ENCODE measurements at places on chromosomes 11 and 22.

GRCh38 chr11:3220521-3221407 lies 2.2 kb upstream of the MRGPRG start:
- no peak for DNase-seq

DNA sequence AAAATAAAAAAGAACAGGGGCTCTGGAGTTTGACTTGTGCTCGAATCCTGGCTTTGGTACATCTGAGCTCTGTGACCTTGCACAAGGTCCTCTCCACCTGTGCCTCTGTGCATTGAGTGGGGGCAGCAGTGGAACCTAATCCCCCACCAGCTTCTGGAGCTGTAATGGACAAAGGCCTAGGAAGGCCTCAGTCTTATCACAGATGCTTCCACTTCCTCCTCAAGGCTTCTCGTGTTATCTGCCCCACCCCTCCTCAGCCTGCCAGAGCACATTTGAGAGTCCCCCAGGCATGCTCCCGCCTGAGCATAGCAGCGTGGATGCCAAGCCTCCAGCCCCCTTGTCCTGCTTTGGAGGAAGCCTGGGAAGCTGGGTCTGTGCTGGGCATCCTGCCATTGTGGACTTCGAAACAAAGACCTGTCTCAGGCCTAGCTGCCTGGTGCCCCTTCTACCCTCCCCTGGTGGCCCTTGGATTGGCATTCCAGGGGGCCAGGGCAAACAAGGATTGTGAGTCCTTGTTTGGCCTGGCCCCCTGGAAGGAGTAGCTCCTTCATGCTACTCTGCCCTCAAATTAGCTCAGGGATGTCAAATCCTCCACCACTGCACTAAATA lies 15.0 kb downstream of the SLC35E4 start:
- DNase-seq = no peak

DNA sequence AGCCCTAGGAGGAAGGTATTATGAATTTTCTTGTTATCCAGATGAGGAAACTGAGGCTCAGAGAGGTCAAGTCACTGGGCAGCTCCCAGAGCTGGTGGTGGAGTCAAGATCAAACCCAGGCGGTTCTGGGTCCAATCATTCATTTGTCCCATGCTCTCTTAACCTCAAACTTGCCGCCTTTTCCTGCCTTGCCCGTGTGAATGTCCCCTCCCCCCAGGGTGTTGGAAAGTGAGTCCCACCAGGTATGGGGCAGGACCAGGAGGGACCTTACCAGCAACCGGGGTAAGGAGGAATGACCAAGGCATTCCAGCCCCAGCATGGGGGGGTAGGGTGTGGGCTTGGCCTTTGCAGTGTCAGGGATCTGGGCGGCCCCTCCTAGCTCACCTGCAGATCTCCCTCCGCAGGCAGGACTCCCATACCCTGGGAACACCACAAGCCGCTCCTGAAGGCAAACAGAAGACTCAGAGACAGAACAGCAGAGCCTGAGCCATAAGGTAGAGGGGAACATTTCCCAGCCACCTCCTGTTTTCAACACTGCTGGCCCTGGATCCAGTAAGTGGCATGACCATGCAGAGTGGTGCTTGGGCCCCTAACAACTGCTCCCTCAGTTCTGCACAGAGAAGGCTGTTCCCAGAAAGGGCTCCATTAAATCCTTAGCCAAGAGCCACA lies 41.2 kb upstream of the SYT7 start:
- no peak for DNase-seq

DNA sequence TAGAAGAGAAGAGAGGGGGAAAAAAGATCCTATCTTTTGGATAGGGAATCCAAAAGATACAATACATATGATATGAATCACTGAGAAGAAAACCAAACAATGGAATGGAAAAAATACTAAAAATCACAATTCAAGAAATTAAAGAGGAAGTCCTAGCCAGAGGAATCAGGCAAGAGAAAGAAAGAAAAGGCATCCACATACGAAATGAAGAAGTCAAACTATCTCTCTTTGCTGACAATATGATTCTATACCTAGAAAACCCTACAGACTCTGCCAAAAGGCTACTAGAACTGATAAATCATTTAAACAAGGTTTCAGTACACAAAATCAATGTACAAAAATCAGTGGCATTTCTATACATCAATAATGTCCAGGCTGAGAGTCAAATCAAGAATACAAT lies 91.4 kb downstream of the EFCAB6 start:
- no peak for DNase-seq

GRCh38 chr22:43126501-43127165 lies 16.1 kb downstream of the BIK start:
- DNase-seq = no peak

GRCh38 chr11:116231543-116231942 lies 541.2 kb downstream of the BUD13 start:
- DNase-seq = no peak

- DNase-seq = no peak
Measured at GRCh38 chr11:8096575-8096974, 15.6 kb downstream of the TUB start.

DNA sequence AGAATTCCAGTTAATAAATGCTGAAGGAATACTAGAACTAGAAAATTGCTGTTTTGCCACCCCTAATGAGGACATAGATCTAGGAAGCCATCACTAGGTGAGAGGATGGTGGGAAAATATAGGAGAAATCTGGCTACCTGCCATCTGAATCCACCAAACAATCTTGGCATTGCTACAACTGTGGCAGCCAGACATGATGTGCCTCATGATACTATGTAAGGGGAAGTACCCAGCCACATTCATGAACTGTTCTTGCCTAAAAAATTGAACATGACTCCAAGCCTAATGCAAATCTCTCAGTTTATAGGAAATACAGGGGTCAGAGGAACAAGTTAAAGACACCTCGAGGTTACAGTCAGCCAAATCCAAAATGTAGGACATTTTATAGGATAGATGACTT lies 72.8 kb downstream of the SFI1 start:
- DNase-seq = no peak

- DNase-seq = no peak
Measured at GRCh38 chr22:24183321-24184031, 2.2 kb downstream of the SUSD2 start.

GRCh38 chr11:7253800-7254199 lies 2.1 kb downstream of the SYT9 start:
- DNase-seq = no peak

DNA sequence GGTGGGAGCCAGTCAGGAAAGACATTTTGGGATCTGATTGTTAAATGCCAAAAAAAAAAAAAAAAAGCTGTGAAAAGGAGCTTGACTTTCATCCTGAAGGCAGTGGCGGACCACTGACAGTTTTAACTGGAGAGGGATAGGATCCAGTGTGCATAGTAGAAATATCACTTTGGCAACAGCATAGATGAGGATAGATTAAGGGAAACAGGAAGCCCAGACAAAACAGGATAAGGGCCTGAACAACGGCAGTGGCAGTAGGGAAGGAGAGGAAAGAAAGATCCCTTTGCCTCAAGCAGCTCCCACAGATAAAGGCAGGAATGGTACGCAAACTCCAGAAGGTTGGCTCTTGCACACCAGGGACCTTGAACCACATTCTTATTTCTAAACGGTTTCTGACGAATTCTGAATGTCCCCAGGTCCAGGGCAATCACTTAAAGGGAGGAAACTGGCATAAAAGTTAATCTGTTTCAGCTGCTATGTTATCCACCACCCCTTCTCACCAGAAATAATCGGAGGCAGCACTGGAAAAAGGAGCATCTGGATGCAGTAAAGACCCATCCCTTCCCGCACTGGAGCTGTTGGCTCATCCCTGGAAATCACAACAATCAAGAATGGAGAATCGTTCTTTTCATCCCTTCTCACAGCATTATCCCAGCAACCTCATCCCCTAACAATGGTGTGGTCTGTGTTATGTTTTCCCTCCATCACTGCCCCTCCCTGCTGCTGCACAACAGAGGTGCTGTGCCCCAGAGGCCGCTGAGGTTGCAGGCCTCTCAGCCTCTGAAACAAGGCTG lies 99.1 kb downstream of the GAB2 start:
- no peak for DNase-seq

DNA sequence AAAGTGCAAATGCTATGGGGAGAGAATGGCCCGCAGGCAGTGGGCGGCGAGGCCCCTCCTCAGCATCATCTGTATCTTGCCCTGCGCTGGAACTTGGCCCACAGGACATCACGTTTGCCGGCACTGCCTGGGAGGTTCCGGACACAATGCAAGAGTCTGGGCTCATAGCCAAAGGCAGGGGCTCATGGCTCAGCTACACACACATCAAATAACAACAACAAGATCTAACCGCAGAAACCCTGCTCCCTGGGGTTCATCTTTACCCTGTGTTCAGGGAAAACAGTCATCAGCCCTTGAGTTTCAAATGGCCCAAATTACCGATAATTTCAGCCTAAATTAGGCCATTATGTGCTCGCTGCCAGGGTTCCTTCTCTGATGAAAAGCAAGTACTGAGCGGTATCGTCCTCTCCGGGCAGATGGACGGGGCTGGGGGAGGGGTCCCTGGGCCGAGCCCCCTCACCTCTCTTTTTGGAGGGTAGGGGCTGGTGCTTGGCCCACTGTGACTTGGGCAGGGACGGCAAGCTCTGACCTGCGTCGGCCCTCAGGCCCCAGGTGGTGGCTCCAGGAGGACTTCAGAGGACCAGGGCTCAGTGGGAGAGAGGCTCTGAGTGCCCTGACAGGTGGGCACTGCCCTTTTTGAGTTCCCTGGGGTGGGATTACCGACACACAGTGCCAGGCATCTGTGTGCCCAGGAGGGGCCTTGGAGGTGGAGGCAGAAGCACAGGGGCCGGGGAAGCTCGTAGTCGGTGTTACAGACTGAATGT lies 25.0 kb upstream of the GAL start:
- DNase-seq = no peak

GRCh38 chr11:69307421-69307820 lies 13.5 kb downstream of the MYEOV start:
- DNase-seq = no peak

- DNase-seq = no peak
Measured at GRCh38 chr11:64764753-64765152, 5.0 kb upstream of the PYGM start.

- no peak for DNase-seq
Measured at GRCh38 chr11:76166314-76166713, 40.0 kb downstream of the WNT11 start.

- no peak for DNase-seq
Measured at GRCh38 chr11:45662665-45663485, 2.5 kb downstream of the CHST1 start.

- DNase-seq = no peak
Measured at GRCh38 chr11:113193946-113194345, 120.4 kb upstream of the TTC12 start.

GRCh38 chr11:118666371-118666770 lies 13.1 kb downstream of the TREH start:
- no peak for DNase-seq

- DNase-seq = no peak
Measured at GRCh38 chr11:1481483-1481825, 5.1 kb downstream of the MOB2 start.

DNA sequence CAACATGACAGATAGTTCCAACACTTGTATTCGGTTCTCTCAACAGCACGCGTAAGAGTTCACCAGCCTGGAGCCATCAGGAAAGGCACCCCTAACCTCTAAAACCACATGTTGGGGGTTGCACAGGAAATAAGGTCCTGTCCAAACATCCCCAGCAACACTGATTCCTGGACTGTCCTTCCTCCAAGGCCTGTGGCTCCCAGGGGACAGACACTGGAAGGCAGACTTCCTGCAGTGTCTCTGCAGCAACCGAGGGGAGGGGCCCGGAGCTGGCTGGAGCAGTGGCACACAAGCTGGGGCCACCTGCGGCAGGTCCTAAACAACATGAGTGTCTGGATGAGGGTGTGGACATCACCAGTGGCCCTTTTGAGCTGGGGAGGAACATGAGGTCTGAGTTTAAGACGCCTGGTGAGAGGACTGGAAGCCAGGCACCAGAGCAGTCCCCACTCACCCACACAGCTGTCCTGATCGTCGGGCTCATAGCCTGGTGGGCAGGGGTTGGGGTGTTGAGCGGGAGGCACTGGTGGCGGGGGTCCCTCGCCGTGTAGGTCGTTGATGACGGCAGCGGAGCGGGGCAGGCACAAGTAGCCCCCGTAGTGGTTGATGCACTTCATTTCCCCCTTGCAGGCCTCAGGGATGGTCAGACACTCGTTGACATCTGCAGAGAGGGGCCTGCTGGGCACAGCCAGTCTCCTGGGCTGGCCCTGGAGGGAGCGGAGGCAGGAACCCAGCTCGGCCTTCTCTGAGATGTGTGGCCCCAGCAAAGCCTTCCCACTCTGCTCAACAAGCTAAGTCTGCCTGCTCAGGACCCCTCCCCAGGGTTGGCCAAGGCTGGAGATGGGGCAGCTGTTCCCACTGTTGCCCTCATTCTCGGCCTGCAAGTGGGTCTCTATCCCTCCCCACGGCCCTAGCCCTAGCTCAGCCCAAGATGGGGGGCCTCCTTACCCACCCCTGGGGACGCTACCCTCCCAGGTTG lies 1.6 kb downstream of the EFEMP2 start:
- no peak for DNase-seq

- no peak for DNase-seq
Measured at GRCh38 chr11:95088946-95089619, 563 bp upstream of the ENDOD1 start.

- DNase-seq = no peak
Measured at GRCh38 chr11:56045538-56045937, 18.1 kb downstream of the OR5AS1 start.

GRCh38 chr11:312092-312816 lies 1.6 kb upstream of the IFITM1 start:
- DNase-seq = no peak

GRCh38 chr11:59218319-59218718 lies 5.6 kb upstream of the MPEG1 start:
- DNase-seq = no peak

DNA sequence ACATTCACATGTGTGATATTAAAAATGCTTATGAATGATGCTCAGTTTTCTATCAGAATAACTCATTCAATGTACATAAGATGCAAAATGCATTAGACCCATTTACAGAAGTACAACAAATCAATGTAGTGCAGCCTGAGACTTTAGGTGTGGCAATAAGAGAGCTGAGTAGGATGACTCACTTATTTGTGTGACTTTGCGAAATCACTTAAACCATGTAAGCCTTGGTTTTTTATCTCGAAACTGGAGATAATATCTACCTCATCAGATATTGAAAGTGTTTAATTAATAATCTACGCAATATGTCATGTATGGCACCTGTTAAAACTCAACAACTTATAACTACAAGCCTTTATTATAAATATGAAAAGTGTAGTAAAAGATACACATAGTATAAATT lies 105.7 kb upstream of the LUZP2 start:
- DNase-seq = no peak

DNA sequence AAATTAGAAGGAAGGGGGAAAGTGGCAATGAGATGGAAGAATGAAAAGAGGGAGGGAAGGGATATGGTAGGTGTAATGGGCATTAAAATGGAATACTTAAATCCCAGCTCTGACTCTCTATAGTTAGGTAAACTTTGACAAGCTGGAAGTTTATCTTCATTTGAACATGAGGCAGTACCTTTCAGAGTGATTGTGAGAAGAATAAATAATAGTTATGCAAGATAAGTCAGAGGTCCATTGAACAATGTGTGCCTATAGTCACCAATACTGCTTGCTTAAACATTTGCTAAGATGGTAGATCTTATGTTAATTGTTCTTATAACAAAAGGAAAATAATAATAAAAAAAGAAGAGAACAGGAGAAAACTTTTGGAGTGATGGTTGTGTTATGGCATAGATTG lies 545.8 kb upstream of the CCDC90B start:
- DNase-seq = no peak

- DNase-seq = no peak
Measured at GRCh38 chr11:12196872-12197271, 86.5 kb downstream of the MICAL2 start.
